ENCODE measurements at places on chromosomes 6 and 20.

GRCh38 chr6:25971187-25971821 is 8.7 kb downstream of the TRIM38 start:
- DNase-seq: no peak

- no peak for DNase-seq
Observed at GRCh38 chr6:154341871-154342270, 14.7 kb downstream of the IPCEF1 start.

- DNase-seq: no peak
Observed at GRCh38 chr6:22921828-22922227, 352.5 kb downstream of the HDGFL1 start.

- DNase-seq: no peak
Observed at GRCh38 chr6:56357616-56358373, 110.4 kb upstream of the COL21A1 start.

- no peak for DNase-seq
Observed at GRCh38 chr6:41733360-41733706, 2.1 kb downstream of the TFEB start.

- DNase-seq: no peak
Observed at GRCh38 chr6:4172368-4172767, 37.0 kb upstream of the ECI2 start.

- no peak for DNase-seq
Observed at GRCh38 chr6:31651602-31652191, 764 bp downstream of the BAG6 start.

- no peak for DNase-seq
Observed at GRCh38 chr6:142416179-142416578, 114.4 kb downstream of the ADGRG6 start.

GRCh38 chr6:127131772-127132376 is 13.4 kb downstream of the RSPO3 start:
- no peak for DNase-seq

- DNase-seq: peak; percentile 36
Observed at GRCh38 chr6:45584127-45584526, 206.4 kb upstream of the SUPT3H start.

Measured in activated CD4-positive, alpha-beta T cell treated with anti-CD3 and anti-CD28 coated beads for 48 hours (primary cell).